Lung (tissue), 17 donors: ENCODE measurements at places on chromosomes 5 and 9.

GRCh38 chr5:110562191-110562590 is 164.3 kb downstream of the TMEM232 start:
- DNase-seq: no peak

DNA sequence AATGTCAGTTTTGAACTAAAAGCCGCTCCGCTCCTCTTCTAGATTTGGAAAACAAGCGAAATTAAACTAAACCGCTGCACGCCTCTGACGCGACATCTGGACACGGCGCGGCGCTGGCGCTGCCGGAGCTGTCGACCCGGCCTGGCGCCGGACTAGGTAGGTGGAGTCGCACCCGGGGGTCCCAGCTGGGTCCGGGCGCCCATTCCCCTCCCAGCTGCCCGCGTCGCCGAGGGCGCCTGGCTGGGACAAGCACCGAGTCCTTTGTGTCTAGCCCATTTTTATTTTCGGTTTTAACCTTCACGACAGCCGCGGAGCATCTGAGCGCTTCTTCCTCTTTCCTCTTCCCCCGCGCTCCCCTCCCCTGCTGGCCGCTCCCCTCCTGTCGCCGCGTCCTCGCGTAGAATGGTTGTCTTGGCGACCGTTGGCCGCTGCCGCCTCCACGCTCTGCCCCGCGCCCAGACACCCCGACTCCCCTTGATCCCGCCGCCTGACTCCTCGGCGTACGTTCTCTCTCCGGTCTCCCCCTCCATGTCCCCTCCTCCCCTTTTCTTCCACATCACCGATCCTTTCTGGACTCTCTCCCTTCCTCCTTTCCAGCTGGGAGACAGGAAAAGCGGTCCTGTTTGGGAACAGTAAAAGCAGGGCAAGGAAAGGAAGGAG is 545 bp downstream of the CDKN2B-AS1 start:
- peak; percentile 60 for DNase-seq

GRCh38 chr9:42386477-42386876 is 203.0 kb downstream of the SPATA31A6 start:
- no peak for DNase-seq

DNA sequence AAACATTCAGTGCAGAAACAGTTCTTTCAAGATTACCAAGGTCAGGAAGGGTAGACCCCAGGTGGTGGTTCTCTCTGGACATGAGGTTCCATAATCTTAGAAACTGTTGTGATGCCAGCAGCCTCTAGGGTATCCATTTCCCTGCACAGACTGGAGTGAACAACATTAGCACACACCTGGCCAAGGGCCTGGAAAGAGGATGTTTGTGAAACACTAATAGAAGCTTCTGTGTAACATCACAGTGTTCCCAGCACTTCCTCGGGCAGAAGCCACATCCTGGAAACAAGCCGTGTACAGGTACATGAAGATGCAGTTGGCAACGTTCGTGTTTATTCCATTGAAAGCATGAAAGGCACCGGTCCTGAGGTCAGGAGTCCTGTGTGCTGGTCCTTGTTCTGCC is 598.2 kb upstream of the KLF4 start:
- no peak for DNase-seq

GRCh38 chr5:146003852-146004251 is 67.5 kb downstream of the SH3RF2 start:
- DNase-seq: no peak

GRCh38 chr9:114343471-114344187 is 14.0 kb downstream of the ORM2 start:
- no peak for DNase-seq

GRCh38 chr9:37191403-37192089 is 71.2 kb downstream of the ZCCHC7 start:
- DNase-seq: no peak

DNA sequence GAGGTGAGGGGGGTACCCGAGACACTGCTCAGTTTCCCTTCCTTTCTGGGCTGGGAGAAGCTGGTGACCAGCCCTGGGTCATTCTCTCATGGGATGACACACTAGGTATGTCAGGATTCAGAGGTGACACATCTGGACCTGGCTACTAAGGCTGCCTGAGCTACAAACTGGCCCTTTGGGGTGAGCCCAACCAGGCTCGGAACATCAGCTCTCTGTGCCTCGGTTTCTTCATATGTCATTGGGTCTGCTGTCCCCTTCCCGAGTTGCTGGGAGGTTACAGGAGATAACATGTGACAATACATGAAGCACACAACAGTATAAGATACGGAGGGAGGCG is 11.8 kb downstream of the CARD19 start:
- DNase-seq: no peak

DNA sequence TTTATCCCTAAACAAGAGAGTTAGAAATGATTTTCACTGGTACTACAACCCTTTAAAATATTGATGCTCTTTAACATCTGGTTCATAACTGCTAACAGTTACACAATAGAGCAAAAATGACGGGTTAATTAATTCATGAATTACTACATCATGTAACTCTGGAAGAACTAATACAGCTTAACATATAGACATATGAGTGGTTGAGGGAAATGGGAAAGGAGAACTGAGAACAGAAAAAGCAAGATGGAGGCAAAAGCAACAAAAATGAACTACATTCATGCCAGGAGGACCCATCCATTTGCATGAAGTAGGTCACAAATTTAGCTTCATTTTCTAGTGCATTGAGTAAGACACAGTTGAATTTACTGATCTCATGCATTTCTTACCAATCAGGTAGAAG is 61.8 kb downstream of the C9 start:
- DNase-seq: peak; percentile 78

DNA sequence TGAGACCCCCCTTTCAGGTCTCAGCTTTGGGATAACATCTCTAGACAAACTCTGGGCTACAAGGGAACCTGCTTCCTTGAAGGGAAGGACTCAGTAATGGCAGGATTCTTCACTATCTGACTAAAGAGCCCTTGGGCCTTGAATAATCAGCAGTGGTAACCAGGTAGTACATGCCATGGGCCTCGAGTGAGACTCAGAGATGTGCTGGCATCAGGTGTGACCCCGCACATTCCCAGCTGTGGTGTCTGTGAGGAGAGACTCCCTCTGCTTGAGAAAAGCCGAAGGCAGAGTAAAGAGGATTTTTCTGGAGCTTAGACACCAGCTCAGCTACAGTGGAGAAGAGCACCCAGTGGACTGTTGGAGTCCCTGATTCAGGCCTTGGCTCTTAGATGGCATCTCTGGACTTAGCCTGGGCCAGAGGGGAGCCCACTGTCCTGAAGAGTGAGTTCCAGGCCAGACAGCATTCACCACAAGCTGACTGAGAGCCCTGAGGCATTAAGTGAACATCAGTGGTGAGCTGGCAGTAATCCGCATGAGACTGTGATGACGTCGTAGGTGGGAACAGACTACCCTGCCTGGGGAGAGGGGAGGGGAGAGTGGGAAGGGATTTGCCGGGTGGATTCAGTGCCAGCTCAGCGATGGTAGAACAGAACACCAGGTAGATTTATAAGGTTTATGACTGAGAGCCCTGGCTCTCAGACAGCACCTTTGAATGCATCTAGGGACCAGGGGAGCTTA is 5.3 kb upstream of the ZNF782 start:
- no peak for DNase-seq

GRCh38 chr9:71886541-71886940 is 24.5 kb downstream of the ABHD17B start:
- DNase-seq: no peak

- no peak for DNase-seq
These were observed 306.6 kb upstream of the KIF2A start for GRCh38 chr5:61999371-61999770.

GRCh38 chr9:23784962-23785361 is 41.1 kb downstream of the ELAVL2 start:
- no peak for DNase-seq

DNA sequence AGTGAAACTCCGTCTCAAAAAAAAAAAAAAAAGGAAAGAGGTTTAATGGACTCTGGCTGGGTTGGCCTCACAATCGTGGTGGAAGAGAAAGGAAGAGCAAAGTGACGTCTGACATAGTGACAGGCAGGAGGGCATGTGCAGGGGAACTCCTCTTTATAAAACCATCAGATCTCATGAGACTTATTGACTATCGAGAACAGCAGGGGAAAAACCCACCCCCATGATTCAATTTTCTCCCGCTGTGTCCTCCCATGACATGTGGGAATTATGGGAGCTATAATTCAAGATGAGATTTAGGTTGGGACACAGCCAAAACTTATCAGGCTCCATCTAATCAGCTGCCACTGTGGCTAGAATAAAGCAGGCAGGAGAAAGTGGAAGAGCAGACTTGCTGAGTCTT is 610.4 kb upstream of the NUDT12 start:
- DNase-seq: no peak

DNA sequence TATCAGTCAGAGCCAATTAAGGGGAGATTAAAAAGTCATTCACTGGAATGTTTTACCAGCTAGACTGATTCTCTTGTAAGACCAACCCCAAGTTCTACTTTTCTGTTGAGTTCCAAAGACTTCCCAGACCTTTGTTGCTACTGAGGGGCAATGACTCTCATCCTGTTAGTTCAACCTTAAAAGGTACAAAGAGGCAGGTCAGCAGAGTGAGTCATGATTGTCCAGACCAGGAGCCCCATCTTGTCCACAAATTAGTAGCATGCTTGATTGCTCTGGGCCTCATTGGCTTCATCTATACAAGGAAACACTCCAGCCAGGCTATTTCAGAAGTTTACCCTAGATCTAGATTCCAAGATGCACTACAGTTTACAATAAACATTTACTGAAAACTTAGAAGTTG is 79.9 kb upstream of the IL7R start:
- no peak for DNase-seq

DNA sequence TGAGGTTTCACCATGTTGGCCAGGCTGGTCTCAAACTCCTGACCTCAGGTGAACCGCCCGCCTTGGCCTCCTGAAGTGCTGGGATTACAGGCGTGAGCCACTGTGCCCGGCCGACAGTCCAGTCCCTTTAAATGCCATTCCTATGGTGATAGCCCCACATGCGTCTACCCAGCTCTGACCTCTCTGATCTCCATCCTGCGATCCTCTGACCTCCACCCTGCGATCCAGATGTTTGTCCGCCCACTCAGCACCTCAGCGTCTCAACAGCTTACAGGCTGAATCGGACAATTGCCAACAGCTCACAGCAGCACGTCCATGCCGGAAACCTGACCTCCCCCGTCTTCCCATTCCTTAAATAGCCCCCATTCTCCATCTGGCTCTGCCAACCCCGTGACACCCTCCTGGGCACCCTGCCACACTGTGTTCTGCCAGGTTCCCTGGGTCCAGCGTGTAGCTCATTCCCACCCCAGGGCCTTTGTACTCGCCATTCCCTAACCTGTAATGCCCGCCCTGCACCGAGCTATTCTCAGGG is 44.0 kb upstream of the RNU6ATAC start:
- no peak for DNase-seq

GRCh38 chr9:120894321-120895148 is 17.5 kb upstream of the PHF19 start:
- peak; percentile 92 for DNase-seq

GRCh38 chr9:104758974-104759373 is 5.0 kb upstream of the NIPSNAP3B start:
- no peak for DNase-seq

- peak; percentile 14 for DNase-seq
These were observed 274.4 kb downstream of the DIRAS2 start for GRCh38 chr9:90368241-90368640.

GRCh38 chr9:101326501-101326900 is 58.3 kb downstream of the BAAT start:
- DNase-seq: peak; percentile 19

GRCh38 chr5:178348356-178349074 is 115.9 kb upstream of the PHYKPL start:
- no peak for DNase-seq

DNA sequence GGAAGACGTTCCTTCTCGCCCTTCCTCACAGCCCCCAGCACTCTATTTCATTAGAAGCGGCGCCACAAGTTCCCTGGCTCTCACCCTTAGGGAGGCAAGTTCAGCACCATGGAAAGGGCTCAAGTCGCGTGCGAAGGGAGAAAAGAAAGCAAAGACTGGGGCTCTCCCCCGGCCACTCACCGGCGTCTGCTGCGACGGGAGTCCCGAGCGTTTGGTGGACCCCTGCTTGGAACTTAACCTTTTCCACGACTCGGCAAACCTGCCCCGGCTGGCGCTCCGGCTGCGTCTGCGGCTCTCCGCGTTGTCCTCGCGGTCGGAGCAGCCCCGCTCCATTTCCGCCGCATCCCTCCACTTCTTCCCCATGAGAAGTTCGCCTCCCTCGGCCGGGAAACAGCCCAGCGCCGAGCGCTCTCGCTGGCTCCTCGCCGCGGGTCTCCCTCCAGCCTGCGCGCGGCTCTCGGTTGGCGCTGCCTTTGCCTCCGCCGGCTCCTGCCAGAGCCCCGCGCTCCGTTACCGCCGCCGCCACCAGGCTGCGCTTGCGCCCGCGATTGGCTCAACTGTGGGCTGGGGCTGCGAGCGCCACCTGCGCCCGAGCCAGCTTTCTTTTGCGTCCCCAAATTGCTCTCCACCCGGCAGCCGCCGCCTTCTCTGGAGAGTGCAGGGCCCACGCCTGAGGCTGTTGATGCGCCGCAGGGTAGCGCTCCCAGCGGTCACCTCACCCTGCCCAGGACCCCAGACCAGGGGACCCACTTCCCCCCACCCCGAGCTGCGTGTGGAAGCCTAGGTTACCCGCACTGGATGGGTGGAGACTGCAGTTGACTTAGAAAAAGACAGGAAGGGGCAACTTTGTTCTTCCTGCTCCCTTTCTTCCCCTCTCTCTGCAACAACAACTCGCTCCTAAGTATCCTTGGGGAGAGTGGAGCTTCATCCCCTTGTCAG is 321.6 kb downstream of the CEMIP2 start:
- DNase-seq: peak; percentile 86

DNA sequence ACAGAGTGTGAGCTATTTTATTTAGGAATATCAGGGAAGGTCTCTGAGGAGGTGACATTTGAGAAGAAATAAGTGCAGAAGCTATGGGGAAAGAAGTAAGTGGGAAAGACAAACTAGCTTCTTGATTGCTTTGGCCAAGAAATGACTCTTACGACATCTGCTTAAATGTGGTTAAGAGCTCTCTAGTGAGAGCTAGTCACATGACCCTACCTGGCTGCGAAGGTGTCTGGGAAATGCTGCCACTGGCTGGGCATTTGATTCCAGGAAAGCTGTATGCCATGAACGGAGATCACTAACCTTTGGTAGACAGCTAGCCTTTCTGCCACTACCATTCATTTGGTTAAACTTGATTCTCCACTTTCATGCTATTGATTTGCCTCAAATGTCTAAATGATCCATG is 80.1 kb downstream of the KIAA0825 start:
- no peak for DNase-seq

DNA sequence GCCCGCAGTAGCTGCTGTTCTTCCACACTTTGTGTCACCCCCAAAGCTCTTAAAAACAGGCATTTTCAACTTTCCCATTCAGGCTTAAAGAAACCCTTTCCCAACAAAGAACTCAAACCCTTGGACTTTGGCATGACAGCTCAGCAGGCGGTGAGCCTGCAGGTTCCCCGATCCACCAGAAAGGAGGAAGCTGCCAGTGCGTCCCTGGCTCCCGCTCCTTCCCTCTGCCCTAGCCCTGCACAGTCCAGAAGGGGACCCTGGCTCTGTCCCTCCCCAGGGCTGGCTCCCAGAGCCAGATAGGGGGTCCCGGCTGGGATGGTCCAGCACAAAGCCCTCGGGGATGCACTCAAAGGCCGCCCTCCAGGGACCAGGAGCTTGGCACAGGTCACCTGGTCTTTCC is 9.6 kb downstream of the SLC9A3 start:
- no peak for DNase-seq

GRCh38 chr5:173452119-173452905 is 124.1 kb upstream of the STC2 start:
- DNase-seq: peak; percentile 54
